ENCODE measurements at places on chromosomes 2 and 18. TPM values are rescaled to one million over a fixed set of nuclear protein-coding genes. Genes with fewer than 3 reads are reported as not detected.

The TMEFF2 gene
- 0.20 TPM for total RNA-seq

The FBXO36 gene
- total RNA-seq = 0.84 TPM

The TEKT4 gene
- not detected for total RNA-seq

The FAM136A gene
- 98.4 TPM for total RNA-seq

The CFAP65 gene
- total RNA-seq = 0.22 TPM

The PLB1 gene
- 2.6 TPM for total RNA-seq

The CNGA3 gene
- 0.09 TPM for total RNA-seq

The REG3A gene
- total RNA-seq = not detected

The CFAP210 gene
- 0.77 TPM for total RNA-seq

The NCK2 gene
- total RNA-seq = 22.4 TPM

The OTX1 gene
- total RNA-seq = 3.4 TPM

The TET3 gene
- 7.7 TPM for total RNA-seq

The UGT1A9 gene
- 3.9 TPM for total RNA-seq

The ZCCHC2 gene
- total RNA-seq = 13.3 TPM

The RAB6C gene
- not detected for total RNA-seq

The CYB5A gene
- total RNA-seq = 124 TPM

The GPR35 gene
- 0.83 TPM for total RNA-seq

The ALPI gene
- total RNA-seq = not detected

The TTC21B gene
- total RNA-seq = 5.1 TPM

The CGREF1 gene
- 8.1 TPM for total RNA-seq

The IL37 gene
- total RNA-seq = not detected

The XIRP2 gene
- total RNA-seq = not detected

The DES gene
- 0.47 TPM for total RNA-seq

The TTR gene
- total RNA-seq = not detected
